Stimulated activated CD8-positive, alpha-beta memory T cell treated with anti-CD3 and anti-CD28 coated beads, Interleukin-7, amount 100 ng/mL, for 1 hour (primary cell): ENCODE measurements at places on chromosomes 12 and 14.

GRCh38 chr12:49413796-49414195, 46.5 kb downstream of the SPATS2 start:
- no peak for DNase-seq

DNA sequence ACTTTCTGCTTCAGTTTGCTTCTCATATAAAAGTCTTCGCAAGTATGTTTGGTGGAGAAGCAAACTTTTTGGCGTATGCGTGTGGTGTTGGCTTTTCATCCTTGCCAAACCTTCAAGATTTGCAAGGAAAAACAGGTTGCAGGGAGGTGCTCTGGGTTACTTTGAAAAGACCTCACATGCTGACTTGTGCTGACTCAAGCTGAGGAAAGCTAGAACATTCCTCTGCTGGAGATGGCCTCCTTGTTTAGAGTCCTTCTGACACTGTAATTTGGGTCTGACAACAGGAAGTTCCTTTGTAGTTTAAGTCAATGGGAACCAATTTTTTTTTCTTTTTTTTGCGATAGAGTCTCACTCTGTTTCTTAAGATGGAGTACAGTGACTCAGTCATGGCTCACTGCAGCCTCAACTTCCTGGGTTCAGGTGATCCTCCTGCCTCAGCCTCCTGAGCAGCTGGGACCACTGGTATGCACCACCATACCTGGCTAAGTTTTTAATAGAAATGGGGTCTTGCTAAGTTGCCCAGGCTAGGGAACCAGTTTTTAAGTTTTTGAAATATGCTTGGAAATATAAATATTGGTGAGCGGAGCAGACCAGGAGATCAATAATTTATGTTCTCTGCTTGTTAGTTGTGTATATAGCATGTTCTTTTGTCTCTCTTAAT, 2.6 kb upstream of the ACACB start:
- no peak for DNase-seq

DNA sequence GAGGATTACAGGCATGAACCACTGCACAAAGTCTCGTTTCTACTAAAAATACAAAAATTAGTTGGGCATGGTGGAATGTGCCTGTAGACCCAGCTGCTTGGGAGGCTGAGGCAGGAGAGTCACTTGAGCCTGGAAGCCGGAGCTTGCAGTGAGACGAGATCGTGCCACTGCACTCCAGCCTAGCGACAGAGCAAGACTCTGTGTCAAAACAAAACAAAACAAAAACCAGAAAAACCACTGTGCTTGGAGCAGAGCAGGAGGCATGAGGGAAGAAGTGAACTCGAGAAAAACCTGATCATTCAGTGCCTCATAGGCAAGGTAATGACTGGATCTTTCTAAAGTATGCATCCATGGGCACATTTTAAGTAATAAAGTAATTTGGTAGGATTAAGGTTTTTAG, 487.8 kb downstream of the KCNH5 start:
- no peak for DNase-seq

- DNase-seq, result no peak
Measured at GRCh38 chr12:96225994-96226399, 31.8 kb downstream of the ELK3 start.

- no peak for DNase-seq
Measured at GRCh38 chr12:100793182-100793581, 1.4 kb upstream of the ANO4 start.
